D341Med (cell line): ENCODE measurements at places on chromosomes 4 and X.

GRCh38 chrX:128623361-128623760 is 571.2 kb upstream of the ACTRT1 start:
- DNase-seq, result no peak

DNA sequence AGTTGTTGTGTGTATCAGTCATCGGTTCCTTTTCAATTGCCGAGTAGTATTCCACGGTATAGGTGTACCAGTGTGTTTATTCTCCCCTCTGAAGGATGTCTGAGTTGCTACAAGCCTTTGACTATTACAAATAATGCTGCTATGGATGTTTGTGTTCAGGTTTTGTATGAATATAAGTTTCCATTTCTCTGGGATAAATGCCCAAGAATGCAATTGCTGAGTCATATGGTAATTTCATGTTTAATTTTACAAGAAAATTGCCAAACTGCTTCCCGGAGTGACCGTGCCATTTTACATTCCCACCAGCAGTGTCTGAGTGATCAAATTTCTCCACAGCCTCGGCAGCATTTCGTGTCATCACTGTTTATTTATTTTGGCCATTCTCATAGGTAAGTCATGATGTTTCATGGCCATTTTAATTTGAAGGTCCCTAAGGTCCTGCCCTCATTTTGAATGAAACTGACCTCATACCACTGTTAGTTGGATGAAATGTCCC is 73.9 kb downstream of the IRF2 start:
- no peak for DNase-seq

- DNase-seq, result no peak
Observed at GRCh38 chr4:41025824-41026223, 188.5 kb downstream of the APBB2 start.

DNA sequence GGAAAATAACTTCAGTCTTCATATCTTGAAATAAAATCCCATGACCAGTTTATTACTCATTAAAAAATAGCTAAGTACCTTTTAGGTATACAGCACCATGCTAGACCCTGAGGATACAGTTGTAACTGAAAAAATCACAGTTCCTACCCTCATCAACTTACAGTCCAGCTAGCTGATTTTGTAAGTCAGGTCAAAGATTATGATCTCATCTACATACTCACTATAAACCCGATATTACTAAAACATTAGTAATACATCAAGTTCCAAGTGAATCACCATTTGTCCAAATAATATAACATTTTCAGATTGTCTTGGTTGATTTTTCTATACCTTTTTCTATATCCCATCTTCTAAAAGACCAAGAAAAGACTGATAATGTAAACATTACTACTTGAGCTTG is 333.9 kb downstream of the INPP4B start:
- DNase-seq, result no peak

- no peak for DNase-seq
Observed at GRCh38 chr4:11198516-11199305, 230.0 kb downstream of the HS3ST1 start.
